Psoas muscle (tissue), 8 donors: ENCODE measurements at places on chromosomes 5 and 9. TPM values are rescaled to one million over a fixed set of nuclear protein-coding genes. Genes with fewer than 3 reads are reported as not detected.

ACTBL2 gene
- total RNA-seq: not detected

SHC3 gene
- total RNA-seq: 0.20 TPM

DNA sequence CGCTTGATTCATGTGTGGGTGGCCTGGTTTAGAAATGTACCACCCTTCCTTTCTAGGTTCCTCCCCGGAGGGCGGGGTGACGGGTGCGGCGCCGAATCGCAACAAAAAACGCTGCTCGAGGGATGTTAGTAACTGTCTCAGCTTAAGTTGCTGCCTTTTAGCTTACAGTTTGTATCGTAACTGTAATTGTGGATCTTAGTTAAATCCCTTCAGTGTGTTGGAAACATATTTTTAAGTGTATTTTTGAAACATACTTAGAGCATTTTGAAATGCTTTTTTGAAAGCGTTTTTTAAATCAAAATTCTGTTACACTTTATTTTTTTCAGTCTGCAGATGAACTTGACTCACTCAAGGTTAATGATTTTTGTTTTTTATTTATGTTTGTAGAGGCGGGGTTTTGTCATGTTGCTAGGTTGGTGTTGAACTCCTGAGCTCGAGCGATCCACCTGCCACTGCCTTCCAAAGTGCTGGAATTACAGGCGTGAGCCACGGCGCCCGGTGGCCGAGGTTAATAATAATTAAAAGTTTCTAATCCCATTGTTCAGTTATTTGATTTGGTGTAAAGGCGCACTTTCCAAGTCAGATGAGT is 997 bp upstream of the CHD1 start:
- DNase-seq: no peak

DNA sequence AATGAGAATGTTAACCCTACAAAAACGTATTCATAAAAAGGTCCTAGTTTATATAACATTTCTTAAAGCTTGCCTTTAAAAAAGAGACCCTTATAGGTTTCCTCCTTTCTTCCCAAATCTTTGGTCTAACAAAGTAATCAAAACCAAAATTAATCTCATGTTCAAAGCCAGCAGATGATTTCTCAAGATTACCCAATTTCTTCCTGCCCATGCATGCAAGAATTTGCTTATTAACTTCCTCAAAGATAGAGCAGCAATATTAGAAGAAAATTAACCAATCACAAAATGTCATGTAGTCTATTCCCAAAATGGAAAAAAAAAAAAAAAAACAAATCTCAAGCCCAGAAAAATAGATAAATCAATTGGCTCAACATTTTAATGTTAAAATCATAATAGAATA is 114.9 kb downstream of the MLLT3 start:
- no peak for DNase-seq

DNA sequence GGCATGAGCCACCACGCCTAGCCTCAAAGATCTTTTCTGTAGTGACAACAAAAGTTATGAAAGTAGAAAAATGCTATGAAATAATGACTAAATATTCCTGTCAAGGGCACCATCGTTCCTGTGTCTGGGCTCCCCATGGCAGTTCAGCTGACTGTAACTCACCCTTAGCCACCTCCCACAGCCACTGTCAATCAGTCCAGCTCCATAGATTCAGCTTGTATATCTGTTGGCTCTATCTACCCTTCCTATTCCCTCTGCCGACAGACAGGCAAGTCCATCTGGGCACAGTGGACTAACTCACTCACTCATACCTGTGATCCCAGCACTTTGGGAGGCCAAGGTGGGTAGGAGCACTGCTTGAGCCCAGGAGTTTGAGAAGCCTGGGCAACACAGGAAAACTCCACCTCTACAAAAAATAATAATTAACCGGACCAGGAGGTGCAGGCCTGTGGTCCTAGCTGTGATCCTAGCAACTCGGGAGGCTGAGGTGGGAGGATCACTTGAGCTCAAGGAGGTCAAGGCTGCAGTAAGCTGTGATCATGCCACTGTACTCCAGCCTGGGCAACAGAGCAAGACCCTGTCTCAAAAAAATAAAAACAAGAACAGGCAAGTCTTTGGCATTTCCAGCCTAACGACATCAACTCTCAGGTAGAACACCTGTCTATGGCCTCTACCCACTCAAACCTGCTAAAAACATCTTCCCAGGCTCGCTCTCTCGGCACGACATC is 6.2 kb downstream of the CAMSAP1 start:
- DNase-seq: no peak

DNA sequence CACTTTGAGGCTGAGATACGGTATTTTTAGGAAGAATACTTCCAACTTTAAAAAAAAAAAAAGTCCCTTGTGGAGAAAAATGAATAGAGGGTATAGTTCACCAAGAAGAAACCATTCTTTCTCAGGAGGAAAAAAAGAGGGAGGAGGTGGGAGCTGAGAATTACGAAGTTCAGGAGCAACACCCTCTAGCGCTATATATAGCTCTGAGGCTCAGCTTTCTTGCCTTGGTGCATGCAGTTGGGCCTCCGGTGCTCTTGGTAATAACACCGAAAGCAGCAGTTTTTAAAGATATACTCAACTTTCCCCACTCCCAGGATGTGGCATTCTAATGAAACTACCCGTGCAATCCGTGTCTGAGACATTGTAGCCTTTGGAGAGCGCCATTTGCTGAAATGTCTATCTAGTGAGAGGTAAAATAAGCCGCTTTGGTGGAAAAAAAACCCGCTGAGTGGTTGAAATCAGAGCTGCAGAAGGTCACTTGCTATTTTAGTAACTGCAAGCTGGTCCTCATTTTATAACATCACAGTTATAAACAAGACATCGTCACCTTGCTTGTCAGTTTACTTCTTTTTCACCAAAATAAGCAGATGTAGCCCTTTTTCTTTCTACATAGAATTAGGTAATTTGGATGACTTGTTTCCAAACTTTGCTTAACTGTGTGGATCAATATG is 156.4 kb downstream of the RORB start:
- DNase-seq: no peak

DNA sequence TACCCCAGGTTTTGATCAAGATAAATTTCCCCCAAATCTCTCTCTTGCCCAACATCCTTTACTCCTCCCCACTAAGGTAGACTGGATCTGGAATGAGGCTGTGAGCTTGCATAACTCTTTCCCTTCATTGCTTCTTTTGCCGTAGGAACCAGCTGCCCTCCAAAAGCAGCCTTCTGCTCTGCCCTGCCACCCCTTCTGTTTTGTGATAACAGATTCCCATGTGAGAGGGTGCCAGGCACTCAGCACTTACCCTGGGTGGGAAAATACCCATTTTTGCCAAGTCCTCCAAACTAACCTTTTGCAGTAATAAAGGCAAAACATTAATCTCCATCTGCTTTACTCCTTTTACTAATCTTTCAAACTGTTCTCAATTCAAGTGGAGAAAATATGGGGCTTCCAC is 182.6 kb downstream of the ASTN2 start:
- DNase-seq: no peak
